ENCODE measurements at places on chromosomes 11 and 22.
A peak's percentile ranks its signal among the peaks of the same experiment; 100 is the strongest.

DNA sequence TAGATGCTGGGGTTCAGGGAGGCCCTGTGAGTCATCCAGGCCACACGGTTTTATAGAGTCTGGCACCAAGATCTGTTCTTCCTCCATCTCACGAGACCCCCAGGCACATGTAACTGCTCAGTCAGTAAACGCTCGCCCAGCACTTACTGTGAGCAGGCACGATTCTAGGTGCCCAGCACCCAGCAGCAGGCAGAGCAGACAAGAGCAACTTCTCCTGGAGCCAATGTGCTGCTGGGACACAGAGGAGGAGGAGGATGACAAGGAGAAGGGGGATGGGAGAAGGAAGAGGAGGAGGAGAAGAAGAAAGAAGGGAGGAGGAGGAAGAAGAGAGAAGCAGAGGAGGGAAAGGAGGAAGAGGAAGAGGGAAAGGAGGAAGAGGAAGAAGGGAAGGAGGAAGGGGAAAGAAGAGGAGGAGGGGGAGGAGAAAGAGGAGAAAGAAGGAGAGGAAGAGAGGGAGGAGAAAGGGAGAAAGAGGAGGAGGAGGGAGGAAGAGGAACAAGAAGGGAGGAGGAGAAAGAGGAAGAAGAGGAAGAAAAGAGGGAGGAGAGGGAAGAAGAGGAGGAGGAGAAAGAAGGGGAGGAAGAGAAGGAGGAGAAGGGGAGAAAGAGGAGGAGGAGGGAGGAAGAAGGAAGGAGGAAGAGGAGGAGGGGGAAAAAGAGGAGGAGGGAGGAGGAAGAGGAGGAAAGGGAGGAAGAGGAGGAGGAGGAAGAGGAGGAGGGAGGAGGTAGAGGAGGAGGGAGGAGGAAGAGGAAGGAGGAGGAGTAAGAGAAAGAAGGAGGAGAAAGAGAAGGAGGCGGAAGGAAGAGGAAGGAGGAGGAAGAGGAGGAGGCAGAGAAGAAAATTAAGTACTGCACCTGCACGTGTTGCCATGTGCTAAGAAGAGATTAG lies 77.6 kb upstream of the RTL6 start:
- no peak for DNase-seq

DNA sequence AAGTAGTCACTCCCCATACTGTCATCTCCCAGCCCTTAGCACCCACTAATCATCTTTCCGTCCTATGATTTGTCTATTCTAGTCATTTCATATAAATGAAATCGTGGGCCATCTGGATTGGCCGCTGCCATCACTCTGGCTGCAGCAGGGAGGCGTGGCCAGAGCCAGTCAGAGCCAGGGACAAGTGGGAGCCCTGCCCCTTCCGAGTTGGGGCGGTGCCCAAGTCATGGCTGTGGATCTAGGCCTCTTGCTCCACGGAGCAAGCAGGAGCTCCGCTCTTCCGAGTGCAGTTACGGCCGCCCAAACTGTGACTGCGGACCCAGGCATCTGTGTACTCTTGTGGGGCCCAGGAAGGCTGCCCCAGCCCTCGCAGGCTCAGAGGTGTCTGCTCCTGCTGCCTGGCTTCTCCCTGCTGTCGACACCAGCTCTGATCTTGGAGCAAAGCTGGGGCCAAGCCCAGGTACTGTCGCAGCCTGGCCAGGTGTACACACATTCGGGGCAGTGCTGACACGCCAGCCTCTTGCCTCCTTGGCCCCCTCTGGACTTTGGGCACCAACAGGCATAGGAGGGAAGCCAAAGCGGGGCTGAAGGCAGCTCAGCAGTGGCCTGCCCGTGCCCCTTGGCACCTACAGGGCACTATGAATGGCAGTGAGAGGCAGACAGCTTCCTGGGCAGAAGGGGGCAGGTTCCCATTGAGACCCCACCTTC lies 8.4 kb downstream of the MRPL48 start:
- DNase-seq: no peak

- no peak for DNase-seq
Observed at GRCh38 chr11:69819541-69820070, 390 bp upstream of the FGF3 start.

DNA sequence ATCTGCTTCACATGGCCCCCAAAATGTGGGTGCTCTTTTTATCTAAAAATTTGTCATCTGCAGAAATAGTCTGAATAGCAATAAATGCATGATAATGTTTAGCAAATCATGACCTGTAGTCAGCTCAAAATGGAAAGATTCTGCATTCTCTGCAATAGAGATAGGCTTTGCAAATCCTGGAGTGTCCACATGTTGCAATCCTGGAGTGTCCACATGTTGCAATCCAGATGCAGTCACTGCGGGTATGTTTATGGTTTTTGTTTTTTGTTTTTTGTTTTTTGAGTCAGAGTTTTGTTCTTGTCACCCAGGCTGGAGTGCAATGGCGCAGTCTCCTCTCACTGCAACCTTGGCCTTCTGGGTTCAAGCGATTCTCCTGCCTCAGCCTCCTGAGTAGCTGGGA lies 20.2 kb upstream of the LRRC32 start:
- DNase-seq: no peak

GRCh38 chr11:9803685-9804418 lies 140.0 kb downstream of the SWAP70 start:
- DNase-seq: no peak

- DNase-seq: no peak
Observed at GRCh38 chr11:119513131-119513805, 90.3 kb upstream of the THY1 start.

GRCh38 chr11:81129618-81130017 lies 1604.0 kb downstream of the FAM181B start:
- no peak for DNase-seq

- DNase-seq: no peak
Observed at GRCh38 chr11:133360860-133361688, 171.2 kb downstream of the OPCML start.

DNA sequence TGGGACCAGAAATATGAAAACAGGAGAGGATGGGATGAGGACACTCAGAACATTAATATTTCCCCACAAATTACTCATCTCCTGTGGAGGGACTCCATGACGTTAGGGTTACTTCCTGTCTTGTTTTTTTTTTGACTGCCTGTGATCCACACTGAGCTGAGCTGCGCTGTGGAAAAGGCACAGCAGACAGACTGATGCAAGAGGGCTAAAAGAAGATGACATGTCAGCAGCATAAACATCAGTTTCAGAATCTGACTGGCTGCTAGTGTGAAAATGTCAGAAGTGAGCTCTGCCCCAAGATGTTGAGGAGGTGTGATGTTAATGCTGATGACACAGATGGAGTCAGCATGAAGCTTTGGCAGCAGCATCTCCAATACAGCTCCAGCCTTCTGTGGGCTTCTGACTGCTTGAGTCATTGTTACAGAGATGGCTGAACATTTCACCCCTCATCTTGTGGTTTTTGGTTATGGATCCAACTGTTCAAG lies 286.8 kb downstream of the BLID start:
- DNase-seq: no peak

DNA sequence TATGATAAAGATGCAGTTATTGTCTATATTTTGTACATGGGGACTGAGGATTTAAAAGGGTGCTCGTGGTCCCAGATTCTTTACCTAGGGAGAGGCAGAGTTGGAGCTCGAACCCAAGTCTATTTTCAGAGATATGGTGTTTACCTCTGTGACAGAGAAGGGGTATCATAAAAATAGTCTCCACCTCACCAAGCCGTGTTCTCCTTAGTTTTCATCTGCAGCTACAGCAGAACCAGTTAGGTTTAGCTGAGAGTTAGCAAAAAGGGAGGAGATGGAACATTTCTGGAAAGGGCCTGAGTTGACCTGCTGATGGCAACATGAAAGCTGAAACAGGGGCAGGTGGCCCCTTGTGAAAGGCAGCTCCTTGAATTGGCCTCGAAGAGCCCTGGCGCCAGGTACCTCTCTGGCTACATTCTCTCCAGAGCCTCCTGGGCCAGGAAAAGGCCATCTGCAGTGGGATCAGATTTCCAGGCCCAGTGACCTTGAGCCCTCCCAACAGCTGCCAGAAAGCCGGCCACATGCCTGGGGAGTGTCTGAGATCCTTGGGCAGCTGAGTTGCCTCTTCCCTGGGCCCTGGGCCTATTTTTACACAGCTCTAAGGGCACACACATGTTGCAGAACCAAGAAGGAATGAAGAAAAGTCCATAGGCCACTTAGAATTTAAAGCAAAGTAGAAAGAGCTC lies 136.6 kb downstream of the NAV2 start:
- no peak for DNase-seq

- no peak for DNase-seq
Observed at GRCh38 chr22:48936391-48936790, 891.3 kb downstream of the BRD1 start.

GRCh38 chr11:72013765-72014711 lies 15.3 kb downstream of the IL18BP start:
- no peak for DNase-seq

DNA sequence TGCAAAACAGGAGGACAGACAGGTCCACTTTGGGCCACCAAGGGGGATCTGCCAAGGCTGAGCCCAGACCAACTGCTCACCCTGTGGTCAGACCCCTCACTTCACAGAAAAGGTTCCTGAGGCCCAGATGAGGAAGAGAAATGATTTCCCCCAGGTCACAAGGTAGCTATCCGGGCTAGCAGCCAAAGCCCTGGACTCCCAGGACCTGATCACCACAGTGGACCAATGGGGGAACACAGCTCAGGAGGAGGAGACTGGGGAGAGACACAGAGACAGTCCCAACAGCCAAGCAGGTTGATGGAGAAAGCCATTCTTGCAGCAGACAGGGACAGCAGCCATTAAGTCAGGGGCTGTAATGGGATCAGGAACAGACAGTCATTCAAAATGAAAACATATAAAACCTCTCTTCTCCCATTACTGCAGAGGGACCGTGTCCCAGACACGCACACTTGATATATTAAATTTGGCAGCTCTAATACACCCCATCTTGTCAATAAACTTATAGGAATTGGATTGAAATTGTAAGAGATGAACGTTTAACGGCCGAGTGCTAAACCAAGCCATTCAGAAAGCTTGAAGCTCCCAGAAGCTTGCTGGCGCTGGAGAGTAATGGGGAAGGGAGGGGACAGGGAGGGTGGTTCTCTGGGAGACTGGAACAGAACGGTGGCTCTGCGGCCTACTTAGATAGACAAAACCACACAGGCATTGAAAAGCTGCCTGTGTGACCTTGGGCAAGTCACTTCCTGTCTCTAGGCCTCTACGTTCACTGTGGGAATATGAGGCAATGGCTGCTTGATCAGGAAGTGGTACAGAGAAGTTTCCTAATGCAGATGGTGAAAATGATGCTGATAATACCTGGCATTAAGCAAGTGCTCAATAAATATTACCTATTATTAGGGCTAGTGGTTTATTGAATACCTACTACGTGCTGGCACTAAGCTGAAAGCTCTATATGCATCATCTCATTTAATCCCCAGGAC lies 16.0 kb downstream of the ZMAT5 start:
- no peak for DNase-seq

DNA sequence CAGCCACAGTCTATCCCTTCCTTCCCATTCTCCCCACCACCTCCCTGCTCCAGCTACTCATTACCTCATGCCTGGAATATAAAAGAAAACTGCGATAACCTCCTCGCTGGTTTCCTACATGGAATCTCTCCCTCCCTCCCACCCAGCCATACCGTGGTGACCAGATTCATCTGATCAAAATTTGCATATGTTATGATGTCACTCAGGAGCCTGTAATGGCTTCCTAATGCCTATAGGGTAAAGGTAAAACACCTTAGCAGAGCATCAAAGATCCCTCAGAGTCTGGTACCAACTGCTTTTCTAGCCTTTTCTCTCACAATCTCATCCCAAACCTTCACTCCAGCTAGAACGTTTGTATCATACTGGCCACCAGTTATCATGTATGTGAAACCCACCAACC lies 19.6 kb downstream of the RTN4RL2 start:
- DNase-seq: no peak

DNA sequence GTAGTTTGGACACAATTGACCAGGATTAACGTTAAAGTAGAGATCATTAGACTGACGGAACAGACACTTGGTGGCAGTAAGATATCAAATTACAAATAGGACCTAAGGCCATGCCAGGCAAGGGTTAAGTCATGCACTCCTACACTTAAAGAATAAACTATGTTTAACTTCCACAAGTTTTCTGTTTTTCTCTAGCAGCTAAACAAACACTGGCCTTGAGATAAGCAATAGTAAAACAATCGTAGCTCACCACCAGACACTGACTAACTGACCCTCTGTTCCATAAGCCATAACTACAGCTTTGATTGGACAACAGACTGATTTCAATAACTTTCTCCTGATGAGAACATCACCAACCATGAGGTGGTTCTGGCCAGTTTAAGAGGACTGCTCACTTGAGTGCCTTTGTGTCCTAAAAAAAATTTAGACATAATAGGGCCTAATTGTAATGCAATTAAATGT lies 2.0 kb upstream of the CEP126 start:
- peak; percentile 44 for DNase-seq

- DNase-seq: no peak
Observed at GRCh38 chr11:126604461-126604860, 249.0 kb downstream of the ST3GAL4 start.

DNA sequence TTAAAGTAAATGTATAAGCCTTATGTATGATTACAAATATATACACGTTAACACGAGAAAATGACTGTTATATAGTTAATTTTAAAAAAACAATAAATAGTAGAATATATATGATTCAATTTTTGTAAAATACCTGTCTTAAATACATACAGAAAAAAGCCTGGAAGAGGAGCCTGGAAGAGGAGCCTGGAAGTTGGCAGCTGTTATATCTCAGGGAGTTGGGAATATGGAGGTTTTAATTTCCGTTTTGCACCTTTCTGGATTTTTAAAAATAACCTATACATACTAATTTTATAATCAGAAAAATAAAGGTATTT lies 111.6 kb downstream of the WT1 start:
- no peak for DNase-seq

DNA sequence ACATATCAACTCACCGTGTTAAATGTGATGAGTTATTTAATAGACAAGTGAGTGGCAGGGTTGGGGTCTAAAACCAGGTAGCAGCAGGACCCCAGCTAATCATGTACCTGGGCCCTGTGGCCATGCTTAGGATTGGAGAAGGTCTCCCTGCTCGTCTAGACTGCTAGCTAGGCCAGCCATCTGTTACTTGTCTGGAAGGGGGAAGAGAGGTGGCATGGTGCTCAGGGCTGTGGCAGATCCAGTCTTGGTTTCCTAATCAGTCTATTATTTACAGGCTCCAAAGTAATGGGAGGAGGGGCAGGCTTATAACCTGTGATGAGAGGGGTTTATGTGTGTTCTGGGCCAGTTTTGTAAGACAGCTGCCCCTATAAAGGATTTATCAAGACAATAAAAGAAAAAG lies 105.9 kb downstream of the NTM start:
- DNase-seq: no peak

GRCh38 chr11:122781378-122782195 lies 56.7 kb upstream of the CRTAM start:
- DNase-seq: peak; percentile 11

DNA sequence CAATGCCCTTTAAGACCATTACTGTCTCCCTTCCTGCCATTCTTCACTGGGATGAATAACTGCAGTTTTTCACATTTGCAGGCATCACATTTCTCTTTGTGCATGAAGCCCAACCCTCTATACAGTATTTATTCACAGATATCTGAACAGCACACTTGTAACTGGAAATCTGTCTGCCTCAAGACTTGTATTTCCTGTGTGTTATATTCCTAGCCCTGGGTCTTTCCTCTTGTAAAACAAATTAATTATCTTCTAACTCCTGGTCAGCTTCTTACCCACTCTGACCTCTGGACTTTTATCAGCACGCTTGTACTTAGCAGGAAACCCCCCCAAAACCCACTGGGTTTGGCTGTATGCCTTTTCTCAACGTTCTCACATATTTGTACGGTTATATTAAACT lies 2.0 kb downstream of the CSRP3 start:
- DNase-seq: no peak

GRCh38 chr11:125263268-125263790 lies 98.8 kb downstream of the PKNOX2 start:
- DNase-seq: no peak

- no peak for DNase-seq
Observed at GRCh38 chr11:68201492-68201891, 11.6 kb downstream of the KMT5B start.
